Hematopoietic multipotent progenitor cell (in vitro differentiated cells): ENCODE measurements at places on chromosomes 13 and 19.

DNA sequence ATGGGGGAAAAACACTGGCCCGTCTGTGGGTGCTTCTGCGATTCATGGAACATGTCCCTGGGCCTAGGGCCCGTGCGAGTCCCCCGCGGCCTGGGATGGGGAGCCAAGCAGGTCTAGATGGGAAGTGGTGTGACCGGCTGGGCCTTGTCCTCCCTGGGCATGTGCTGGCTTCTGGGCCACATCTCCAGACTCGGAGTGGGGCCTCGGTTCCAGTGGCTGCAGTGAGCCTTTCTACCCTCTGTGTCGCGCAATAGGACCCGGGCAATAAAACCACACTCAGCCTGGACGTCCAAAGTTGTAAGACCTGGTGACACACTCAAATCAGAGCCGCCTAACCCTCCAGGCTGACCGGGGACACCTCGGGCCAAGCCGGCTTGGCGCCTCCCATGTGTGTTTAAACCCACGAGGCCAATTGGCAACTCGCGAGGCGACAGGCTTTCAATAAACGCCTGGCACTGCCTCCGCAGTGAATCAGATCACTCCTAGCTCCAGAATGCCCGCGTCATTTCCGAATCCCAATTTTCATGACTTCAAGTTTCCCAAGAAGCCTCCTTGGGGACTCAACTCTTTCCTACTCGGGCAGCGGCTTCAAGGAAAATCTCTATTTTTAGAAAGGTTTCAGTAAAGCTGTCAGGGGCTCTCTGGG, 57.3 kb downstream of the KLF2 start:
- DNase-seq, result no peak

DNA sequence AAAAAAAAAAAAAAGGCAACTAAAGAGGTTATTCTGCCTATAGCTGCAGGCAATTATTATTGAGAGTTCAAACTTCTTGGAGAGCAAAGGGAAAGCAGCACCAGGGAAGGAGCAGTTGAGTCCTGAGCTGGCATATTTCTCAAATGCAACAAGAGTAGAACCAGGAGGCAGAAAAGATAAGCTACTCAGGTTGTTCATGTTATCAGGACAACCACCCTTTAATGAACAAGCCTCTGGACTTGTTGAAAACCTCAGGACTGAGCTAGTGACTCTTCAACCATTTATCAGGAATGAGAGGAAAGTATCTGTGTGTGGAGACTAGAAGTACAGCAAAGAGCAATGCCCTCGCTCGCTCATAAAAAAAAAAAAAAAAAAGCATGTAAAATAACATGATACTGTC, 183.0 kb downstream of the KCTD12 start:
- no peak for DNase-seq

GRCh38 chr13:44352671-44353070, 21.0 kb upstream of the SERP2 start:
- DNase-seq, result no peak

DNA sequence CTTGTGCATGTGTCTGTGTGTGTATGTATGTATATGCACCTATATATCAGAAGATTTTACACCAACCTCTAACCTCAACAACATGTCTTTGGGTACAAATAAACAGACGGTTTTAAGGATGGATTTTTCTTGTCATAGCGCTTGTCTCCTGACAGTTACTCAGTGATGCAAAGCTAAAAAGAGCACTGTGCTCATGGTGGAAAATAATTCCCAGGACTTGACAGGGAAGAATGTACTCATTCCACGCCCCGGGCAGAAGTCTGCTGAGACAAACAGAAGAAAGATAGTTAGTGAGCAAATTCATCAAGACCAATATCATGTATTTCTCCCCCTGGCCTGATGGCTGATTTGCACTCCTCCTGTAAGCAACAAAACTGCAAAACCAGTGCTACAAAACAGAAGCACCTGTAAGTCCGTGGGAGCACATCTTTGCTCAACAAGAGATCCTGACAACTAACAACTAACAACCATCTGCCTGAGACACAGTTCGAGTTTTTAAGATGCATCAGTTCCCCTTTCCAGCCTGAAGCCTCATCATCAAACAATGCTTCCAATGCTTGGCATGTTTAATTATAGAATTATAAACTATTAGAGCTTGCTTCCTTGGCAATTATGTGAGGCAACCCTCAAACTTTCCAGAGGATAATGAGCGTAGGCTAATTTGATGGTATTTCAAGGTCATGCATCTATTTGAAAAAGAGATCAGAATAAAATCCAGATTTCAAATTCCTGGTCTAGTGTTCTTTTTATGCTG, 812.7 kb upstream of the MIR17HG start:
- DNase-seq, result no peak

DNA sequence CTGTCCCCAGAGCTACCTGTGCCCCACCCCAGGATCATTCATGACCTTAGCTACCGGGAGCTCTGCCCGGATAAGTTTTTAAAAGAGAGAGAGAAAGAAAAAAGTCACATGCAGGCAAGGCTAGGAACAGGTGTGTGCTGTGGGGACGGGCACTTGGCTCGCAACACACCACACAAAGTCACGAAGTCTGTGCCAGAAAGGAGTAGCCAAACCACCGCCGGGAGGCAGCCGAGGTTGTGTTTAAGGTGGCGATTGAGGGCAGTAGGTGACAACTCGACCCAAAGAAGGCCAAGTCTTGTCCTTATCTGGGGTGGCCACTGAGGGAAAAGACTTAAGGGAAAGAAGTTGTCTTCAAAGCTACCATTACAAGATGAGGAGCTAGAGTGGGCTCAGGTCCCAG, 4.6 kb upstream of the TSHZ3 start:
- peak; percentile 21 for DNase-seq

GRCh38 chr13:53368948-53369347, 340.3 kb downstream of the OLFM4 start:
- DNase-seq, result no peak

DNA sequence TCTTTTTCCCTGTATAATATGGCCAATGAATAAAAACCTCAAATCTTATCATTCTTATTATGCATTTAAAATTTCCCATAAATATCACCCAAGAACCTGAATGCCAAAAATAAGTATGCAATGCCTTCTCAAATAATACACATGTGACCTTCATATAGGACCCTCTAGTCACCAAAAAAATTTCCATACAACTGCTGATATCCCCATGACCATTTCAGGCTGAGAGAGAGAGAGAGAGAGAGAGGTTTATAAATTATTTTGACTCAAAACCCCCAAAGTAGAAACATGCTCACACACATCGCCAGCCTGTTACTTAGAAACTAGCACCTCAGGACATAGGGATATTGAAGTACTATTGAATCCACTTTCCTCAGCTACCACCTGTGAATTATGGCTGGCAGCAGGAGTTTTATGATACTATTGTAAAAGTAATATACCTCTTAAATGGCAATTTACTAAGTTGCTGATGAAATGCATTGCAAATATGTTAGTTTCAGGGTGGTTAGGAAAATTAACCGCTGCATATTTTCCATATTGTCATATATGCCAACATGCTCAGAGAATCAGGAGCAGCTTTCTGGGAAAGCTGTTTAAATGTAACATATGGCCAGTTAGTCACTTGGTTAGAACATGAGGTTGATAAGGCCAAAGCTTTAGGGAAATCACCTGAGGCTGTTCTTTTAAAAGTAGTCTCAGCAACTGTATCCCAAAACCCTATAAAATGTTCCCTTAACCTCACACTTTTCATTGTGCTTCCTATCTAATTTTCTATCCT, 230.8 kb downstream of the DCT start:
- no peak for DNase-seq

- DNase-seq, result no peak
These were observed 1089.7 kb downstream of the PCDH17 start for GRCh38 chr13:58721273-58721672.

DNA sequence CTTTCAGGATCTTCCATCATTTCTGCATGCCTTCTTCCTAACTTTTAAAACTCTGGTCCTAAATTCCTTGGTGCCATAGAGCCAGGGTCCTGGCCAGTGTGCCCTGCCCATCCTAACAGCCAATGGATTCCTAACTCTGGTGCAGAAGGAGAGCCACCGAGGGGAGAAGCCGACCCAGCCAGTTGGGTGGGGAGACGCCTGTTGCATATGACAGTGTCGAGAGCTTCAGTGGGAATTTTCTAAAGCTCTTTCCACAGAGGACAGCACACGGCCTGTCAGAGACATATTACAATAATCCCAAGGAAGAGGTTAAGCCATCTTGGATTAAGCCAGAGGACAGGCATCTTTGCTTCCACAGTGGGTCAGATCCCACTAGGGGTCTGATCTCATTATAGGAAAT, 180.4 kb downstream of the ZNF536 start:
- no peak for DNase-seq

GRCh38 chr19:15178629-15179308, 22.0 kb downstream of the NOTCH3 start:
- no peak for DNase-seq

DNA sequence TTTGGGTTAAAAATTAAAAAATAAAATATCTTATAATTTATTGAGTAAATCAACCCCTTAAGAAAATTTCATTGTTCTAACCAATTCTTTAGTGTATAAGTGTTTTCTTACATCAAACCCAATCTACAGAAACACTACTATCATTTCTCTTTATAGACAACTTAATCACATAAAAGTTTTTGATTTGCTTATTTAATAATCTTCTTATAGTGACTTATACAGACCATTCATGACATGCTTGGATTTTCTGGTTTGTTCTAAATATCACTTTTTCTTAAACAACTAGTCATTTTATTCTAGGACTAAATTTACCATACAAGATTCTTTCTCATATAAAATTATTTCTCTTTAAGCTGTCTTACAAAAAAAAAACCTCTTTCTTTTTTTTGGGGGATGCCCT, 27.3 kb upstream of the ZSCAN5A start:
- no peak for DNase-seq

GRCh38 chr19:27824108-27824507, 1388.8 kb downstream of the UQCRFS1 start:
- no peak for DNase-seq

- no peak for DNase-seq
These were observed 507.8 kb downstream of the TBC1D4 start for GRCh38 chr13:74973935-74974879.

DNA sequence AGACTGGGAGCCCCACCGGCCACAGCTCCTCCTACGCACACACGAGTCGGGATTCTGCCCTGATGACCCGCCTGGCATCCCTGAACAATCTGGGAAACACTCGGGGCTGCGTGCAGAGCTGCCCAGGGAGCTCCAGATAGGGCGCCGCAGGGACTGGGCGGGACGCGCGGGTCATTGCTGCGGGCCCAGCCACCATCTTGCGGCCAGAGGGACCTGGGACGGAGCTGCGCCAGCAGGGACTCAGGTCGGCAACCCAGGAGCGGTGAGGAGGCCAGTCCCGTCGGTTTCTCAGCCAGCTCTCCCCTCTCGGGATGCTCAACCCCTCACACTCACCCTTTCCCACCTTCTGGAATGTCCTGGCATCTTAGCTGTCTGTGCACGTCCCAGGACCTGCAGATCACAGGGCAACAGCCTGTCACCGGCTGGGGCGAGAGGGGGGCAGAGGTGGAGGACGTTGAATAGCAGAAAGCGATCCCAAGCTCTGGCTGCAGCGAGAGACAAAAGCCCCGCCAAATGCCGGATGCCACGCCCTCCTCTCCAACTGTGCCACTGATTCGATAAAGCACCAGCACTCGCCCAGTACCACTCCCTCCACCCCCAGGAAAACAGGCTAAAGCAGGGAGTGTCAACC, 20.4 kb upstream of the ZNF91 start:
- no peak for DNase-seq

GRCh38 chr13:97429681-97430081, 4.3 kb upstream of the RAP2A start:
- DNase-seq, result no peak

DNA sequence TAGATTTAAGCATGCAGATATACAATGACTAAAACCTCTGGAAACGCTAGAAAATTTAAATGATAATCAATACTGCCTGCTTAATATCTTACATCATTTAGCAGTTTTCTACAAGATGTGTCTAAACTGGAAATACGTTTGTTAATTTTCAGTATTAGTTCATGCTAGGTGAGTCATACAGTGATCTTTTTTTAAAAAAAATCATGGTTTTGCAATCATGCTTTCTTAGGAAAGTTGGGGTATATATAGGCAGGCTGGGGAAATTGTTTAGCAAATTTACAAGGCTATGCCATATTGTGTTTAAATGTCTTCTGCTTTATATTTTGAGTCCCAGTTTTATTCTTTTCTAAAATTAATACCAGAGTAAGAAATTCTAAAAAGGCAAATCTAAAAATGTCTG, 245.4 kb upstream of the SPRY2 start:
- no peak for DNase-seq

DNA sequence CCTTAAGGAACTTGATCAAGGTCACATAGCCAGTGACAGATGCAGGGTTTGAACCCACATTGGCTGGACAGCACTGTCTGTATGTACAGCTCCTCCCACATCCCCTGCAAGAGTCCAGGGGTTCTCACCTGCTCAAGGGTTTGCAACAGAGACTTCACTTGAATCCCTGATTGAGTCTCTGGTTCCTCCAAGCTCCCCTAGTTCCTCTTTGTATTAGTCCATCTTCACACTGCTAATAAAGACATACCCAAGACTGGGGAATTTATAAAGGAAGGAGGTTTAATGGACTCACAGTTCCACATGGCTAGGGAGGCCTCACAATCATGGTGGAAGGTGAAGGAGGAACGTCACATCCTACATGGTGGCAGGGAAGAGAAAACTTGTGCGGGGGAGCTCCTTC, 72.8 kb upstream of the CLDN10 start:
- DNase-seq, result no peak

DNA sequence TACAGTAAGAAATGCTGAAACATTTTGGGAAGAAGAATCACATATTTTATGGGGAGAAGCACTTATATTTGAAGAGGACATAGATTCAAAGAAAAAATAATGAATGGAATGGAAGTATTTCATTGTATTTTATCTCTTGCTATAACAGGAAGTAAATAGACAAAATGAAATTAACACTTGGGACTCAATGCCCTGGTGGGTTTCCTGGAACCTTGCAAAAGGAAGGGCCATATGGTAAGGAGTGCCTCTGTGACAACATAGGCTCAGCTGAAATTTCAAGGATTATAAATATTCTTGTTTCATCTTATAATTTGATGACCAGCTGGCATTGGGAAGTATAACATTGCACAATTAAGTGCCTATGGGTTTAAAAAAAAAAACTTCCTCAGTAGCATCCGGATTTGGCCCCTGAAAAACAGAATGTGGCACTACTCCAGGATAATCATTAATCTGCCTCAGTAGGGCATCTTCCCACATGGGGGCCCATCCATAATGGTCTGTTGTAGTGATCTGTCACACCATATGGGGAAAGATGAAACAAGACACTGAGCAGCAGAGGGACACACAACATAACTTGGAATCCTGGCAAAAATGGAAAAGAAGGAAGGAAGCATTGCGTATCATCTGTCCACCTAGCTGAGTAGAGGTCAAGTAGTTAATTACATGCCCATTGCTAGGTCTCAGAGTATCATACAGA, 321.6 kb downstream of the NDFIP2 start:
- DNase-seq, result no peak

GRCh38 chr13:29943273-29943672, 92.9 kb upstream of the UBL3 start:
- no peak for DNase-seq

DNA sequence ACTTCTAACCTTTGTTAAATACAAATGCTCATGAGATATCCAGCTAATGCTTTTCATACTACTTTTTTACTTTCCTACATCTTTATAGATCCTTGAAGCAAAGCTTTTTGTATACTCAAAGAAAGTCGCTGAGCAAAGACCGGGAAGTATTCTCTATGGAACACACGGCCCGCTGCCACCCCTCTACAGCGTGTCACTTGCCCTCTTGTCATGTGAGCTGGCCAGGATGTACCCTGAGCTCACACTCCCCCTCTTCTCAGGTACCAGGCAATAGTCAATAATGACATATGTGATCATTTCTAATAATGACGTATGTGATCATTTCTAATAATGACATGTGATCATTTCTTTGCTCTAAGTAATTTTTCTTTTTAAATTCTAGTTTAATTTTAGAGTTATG, 112.9 kb downstream of the ZAR1L start:
- no peak for DNase-seq
